ENCODE measurements at places on chromosomes 1 and 21.

DNA sequence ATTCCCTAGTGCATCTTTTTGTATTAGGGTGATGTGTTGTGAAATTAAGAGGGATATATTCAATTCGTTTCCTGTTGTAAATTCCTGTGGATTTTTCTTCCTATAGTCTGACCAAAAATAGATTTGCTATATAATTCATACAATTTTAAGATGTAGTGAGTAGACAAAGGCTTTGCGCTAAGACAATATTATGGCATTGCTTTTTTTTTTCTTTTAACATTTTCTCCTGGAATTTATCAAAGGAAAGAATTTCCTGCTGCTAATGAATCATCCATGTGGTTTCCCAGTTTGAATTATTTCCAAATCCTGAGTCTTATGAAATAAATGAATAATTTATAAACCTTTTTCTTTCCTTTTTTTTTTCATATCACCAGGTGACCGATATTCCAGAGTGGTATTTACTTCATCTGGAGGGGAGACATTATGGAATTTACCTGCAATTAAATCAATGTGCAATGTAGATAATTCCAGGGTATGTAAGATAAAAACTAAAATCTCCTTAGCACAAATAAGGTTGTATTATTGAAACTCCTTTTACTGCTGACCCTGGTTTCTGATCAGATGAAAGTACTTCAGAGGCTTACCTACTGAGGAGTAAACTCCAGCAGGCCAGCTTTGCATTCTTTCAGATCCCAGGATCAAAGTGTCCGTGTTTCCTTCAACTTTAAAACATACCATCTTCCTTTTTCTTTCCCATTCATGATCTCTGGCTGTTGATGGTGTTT lies 148.4 kb downstream of the TLR5 start:
- DNase-seq: no peak

DNA sequence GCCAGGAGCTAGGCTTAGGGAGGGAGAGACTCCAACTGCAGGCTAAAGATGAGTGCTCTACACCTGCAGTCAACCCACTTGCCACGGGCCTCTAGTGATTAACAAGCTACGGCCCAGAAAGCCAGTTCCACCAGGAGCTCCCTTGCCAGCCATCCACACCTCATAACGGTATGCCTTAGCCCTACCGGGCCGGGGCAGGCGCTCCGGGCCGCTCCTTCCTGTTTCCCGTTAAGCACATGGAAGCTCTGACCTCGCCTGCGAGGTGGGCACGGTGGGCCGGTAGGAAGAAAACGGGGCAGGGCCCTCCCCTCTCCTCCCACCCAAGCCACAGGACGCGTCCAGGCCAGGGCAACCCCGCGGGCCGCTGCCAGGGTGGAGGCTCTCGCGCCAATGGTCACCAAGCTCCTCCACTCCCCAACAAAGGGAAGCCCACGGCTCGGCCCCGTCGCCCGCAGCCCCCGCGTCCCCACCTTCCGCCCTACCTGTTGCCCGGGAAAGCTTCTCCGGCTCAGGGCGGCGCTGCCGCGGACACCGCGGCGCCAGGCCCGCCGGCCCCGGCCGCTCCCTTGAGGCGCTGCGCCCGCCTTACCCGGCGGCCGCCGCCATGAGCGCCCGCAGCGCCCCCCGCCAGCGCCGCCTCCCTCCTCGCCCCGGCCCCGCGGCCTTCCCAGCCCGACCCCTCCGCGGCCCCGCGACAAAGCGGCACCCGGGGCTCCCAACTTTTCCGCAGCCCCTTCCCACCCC lies 627 bp downstream of the CERS2 start:
- DNase-seq: peak; percentile 17

- peak; percentile 40 for DNase-seq
Observed at GRCh38 chr1:2311184-2312032, 79.9 kb downstream of the MORN1 start.

GRCh38 chr1:81549588-81550127 lies 251.1 kb upstream of the ADGRL2 start:
- no peak for DNase-seq

- DNase-seq: no peak
Observed at GRCh38 chr1:193019442-193020026, 39.6 kb downstream of the UCHL5 start.

DNA sequence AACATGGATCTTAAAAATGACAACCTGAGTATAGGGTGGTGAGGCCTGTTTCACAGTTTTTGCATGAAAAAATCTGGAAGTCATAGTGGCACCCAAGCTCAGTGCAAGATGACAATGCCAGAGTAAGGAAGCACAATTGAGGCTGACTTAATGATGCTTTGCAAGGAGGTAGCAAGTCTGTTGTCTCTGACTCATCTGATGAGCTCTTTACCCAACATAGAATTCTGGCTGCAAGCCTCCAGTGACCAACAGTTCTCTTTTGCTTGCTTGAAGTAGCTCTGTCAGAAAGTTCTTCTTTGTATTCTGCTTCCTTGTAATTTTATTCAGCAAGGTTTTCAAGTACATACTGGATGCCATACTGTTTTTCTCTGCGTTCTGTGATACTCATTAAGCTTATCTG lies 117.1 kb downstream of the FOXD2 start:
- no peak for DNase-seq

GRCh38 chr1:76374086-76374485 lies 299.5 kb downstream of the ST6GALNAC3 start:
- DNase-seq: no peak

- DNase-seq: no peak
Observed at GRCh38 chr1:203596673-203597210, 29.9 kb upstream of the ATP2B4 start.

DNA sequence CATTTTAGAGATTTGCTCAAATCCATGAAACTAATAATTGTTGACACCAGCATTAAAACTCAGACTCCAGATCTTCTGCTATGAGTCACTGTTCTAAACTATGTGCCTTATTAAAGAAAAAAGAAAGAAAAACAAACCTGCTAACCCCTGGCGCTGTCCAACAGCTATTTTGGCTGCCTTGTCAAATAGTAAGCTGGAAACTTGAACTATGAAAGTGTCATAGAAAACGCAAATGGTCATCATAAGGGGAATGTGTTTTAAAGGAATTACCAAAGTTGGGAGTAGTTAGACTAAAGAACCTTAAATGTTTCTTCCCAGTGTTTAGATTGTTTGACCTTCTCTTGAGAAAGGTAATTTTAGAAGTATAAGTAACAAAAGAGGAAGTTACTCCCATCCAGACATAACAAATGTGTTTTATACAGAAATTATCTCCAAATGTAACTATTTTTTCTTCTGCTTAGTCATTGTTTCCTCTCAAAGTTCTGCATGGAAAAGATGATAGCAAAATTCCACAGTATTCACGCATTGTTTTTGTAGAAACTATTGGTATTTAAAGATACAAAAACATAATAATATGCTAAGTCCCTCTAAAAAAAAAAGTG lies 272.4 kb downstream of the TPR start:
- DNase-seq: no peak

DNA sequence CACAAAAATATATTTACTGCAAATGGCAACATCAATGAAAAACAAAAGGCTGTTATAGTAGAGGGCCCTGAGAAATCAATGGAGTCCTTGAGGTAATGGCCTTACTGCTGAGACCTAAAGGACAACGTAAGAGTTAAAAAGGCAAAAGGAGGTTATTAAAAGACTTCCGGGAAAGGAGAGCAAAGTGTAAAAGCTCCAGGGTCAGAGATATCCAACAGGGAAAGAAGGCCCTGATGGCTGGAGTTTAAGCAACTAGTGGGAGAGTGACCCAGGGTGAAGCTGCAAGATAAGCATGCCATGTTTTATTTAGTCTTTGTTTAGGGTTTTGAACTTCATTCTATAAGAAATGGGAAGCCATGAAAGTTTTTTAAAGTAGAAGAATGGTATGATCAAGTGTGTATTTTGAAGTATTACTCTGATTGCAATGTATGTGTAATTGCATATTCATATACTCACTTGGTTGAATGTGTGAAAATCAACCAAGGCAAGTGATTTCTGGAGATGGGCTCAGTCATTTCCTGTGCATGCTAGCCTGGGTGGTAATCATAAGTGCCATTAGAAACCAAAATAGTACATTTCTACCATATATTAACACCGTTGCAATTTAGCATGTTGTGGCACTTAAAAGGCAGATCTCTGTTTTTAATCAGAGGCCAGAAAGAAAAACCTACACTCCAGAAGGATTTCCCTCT lies 5.3 kb upstream of the DPYD start:
- no peak for DNase-seq

DNA sequence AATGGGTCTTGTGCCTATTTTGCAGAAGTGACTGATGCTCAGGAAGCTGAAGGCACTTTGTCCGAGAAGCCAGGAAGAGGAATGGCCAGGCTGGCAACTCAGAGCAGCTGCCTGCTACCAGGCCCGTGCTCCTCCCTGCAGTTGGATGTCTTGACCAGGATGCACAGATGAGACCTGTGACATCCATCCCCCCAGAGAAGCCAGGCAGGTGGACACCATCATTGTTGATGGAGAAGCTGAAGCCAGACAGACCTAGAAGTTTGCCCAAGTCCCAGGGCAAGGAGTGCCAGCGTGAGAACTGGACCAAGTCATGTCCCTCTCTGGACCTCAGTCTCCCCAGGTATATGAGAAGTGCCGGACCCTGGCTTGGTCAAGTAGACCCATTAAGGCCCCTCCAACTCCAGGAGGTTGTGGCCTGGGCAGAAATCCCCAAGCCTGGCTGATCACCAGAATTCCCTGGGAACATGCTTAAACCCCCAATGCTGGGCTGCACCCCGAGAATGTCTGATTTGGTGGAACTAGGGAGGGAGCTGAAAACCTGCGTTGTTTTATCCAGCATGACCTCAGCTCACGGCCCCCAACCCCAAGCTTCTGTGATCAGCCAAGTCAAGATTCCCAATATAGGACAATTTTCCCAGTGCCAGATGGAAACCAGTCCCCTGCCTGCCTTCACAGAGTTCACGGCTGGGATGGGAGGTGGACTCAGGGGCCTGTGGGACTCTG lies 82.4 kb downstream of the CAMK2N1 start:
- DNase-seq: no peak

GRCh38 chr1:188314557-188315137 lies 1485.9 kb downstream of the PLA2G4A start:
- DNase-seq: no peak

DNA sequence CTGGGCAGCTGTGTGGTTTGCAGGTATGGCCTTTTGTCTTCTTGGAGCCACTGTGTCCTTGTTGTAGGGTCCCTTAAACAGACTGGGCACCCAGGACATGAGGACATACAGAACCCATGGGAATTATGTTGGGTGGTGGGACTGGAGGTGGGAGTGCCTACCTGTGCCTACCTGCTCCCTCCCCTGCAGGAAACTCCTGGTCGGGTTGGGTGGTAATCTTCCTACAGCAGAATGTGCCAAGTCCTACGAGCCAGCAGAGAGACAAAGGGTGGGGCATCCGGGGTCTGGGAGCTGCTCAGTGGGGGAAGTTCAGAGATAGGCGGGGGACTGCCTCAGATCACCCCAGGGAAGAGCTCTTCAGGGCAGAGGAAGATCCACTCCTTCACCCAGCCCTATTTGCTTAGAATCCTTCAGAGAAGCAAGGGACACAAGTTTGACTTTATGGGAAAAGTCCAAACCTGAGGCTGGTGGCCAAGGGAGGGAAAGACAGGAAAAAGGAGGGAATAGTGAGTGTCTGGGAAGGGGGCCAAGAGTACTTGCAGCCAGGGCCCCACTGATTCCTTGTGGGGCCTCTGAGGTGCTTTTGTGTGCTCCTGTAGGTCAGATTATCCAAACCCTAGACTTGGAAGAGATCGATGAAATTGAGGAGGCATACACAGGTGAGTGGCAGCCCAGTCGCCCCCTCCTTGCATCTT lies 58.3 kb downstream of the KIF21B start:
- no peak for DNase-seq

DNA sequence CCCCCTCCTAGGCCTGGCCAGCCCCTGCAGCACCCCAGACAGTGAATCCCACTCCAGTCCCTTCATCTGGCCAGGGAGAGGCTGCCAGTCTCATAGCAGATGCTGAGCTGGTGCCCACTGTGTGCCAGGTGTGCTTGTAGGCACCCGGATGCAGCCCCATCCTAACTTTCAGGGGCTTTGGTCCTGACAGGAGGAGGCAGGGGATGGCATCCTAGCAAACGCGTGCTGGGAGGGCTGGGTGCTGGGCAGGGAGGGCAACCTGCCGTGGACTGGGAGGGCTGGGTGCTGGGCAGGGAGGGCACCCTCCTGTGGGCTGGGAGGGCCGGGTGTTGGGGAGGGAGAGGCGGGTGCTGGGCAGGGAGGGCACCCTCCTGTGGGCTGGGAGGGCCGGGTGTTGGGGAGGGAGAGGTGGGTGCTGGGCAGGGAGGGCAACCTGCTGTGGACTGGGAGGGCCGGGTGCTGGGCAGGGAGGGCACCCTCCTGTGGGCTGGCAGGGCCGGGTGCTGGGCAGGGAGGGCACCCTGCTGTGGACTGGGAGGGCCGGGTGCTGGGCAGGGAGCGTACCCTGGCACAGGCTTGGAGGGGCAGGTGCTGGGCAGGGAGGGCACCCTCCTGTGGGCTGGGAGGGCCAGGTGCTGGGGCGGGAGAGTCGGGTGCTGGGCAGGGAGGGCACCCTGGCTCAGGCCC lies 35.3 kb downstream of the SLC19A1 start:
- no peak for DNase-seq

DNA sequence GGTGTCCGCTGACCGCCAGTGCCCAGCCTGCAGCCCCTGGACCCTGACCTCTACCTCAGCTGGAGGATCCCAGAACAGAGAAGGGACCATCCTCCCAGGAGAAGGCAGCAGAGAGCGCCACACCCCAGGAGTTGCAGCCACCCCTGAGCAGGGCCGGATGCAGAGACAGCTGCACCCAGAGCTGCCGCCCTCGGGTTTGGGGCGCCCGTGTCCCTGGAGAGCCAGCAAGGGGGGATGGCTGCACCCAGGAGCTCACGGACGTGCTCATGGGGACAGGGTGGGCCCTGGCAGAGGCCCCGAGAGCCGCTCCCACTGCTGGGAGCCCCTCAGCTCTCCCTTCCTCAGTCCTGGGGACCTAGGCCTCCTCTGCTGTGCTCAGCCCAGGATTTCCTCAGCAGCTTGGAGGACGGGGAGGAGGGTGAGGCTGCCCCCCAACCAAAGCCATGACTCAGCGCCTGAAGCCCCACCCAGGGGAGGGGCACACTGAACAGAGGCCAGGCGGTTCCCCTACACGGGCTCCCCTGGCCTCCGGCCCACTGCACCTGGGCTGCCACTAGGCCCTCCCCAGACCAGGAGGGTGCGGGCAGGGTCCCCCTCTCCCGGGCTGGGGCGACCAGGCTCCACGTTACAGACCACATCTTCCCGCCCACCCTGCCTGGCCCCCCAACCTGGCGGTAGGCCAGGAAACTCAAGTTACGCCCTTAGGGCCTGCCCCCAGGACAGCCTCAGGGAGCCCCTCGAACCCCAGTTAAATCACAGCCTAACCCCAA lies 2.2 kb downstream of the ACAP3 start:
- peak; percentile 64 for DNase-seq

DNA sequence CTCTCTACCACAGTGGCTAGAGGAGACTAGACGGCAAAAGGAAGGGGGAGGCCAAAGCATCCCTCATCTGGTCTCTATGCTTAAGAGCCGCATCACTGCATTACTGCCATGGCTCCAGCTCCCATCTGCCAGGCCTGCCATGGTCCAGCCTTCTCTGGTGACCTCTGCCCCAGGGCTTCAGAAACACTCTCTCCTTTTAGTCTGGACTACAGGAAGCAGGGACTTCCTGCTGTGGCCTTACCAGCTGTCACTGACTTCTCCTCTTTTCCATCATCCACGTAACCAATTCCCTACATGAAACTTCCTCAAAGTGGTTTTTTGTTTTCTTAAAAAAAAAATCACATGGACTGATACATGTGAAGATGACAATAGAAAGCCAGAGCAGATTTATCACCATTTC lies 323.1 kb upstream of the NFIA start:
- DNase-seq: no peak
